ENCODE measurements at places on chromosomes 1 and 21.

DNA sequence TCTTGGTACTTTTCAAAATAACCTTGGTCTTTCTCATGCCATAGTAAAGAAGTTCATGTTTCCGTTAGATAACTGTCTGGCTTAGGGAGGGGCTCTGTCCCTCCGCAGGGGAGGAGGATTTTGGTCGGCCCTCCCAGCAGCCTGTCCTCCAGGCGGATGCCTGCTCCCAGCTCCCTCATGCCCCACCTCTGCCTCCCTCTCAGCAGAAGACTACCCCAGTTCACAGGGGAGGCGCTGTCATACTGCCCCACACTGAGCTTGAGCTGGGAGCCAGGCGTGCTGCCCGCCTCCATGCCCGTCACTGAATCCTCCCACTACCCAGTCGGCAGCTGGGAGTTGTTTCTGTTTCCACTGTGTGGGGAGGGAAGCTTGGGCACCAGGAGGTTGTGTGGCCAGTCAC lies 127.3 kb downstream of the CAMTA1 start:
- DNase-seq = no peak

DNA sequence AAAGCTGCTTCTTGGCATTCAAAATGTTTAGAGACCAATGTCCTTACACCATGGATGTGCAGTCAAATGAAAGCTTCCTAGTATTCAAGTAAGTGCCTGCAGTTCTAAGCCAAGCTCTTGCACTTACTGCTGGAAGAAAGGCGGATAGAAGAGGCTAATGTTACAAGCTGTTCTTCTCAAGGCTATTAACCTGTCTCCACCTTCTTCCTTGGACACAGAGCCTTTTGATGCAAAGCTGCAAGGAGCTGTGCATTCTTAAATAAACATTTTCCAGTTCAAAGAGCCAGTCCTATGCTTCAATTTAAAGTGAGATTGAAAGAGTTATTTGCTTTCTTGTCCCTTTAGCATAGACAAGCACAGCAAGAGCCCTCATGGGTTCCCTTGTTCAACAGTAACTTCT lies 167.9 kb upstream of the RUNX1 start:
- no peak for DNase-seq

- no peak for DNase-seq
These were observed 5.1 kb upstream of the ACTN2 start for GRCh38 chr1:236681219-236681618.

DNA sequence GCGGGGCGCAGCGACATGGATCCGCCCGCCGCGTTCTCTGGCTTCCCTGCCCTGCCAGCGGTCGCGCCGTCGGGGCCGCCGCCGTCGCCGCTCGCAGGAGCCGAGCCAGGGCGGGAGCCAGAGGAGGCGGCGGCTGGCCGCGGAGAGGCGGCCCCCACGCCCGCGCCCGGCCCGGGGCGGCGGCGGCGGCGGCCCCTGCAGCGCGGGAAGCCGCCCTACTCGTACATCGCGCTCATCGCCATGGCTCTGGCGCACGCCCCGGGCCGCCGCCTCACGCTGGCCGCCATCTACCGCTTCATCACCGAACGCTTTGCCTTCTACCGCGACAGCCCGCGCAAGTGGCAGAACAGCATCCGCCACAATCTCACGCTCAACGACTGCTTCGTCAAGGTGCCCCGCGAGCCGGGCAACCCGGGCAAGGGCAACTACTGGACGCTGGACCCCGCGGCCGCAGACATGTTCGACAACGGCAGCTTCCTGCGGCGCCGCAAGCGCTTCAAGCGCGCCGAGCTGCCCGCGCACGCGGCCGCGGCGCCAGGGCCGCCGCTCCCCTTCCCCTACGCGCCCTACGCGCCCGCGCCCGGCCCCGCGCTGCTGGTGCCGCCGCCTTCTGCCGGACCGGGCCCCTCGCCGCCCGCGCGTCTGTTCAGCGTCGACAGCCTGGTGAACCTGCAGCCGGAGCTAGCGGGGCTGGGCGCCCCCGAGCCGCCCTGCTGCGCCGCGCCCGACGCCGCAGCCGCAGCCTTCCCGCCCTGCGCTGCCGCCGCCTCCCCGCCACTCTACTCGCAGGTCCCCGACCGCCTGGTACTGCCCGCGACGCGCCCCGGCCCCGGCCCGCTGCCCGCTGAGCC lies 459 bp downstream of the FOXE3 start:
- no peak for DNase-seq

- DNase-seq = no peak
These were observed 123.1 kb downstream of the OLFM3 start for GRCh38 chr1:101873672-101874071.

DNA sequence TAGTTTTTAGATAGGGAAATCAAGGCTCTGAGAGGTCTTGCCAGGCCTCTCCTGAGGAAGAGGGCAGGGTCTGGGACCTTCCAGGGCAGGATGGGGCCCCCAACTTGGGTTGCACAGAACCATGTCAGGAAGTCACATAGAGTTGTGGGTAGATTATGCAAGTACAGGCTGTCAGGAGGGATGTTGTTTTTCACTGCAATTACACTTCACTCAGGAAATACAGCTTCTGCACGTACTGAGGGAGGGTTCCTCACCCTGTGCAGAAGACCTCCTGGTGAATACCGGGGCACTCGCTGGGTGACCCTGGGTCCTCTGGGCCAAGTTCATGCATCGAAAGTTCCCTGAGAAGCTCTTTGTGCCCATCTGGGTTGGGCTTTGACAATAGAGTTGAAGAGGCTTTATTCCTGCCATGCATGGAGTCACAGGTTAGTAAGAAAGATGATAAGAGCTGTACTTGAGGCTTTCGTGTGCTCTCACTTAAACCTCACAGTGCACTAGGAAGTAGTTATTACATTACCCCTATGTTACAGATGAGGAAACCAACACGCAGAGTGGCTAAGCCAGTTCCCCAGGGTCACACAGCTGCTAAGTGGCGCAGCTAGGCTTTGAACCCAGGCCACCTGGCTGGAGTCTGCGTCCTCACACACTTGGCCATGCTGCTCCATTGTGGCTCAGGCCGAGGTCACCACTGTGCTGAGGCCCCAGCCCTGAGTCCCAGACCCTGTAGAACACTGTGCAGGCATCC lies 16.2 kb upstream of the TNFRSF1B start:
- no peak for DNase-seq

DNA sequence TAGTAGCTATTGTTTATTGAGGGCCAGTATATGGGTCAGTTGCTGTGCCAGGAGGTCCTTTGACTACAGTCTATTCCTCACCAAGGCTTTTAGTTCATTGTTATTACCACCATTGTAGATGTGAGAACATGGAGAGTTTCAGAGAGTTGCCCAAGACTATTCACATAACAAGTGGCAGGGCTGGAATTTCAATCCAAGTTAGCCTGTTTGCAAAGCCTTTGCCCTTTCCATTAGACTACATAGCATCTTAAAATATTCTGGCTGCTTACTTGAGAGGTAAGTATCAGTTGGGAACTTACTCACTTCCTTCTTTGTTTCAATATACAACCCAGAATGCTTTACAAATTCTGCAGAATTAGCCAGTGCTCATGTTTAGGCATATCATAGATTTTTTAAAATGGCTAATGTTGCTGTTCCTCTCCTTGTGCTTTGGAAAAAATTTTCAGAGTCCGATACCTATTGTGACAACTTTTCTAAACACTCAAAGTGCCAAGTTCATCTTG lies 141.2 kb downstream of the FGGY start:
- DNase-seq = no peak

Data from fibroblast of the conjunctiva (primary cell).